ENCODE measurements at places on chromosomes 4 and X.

GRCh38 chr4:143026459-143027170 is 158.1 kb upstream of the USP38 start:
- no peak for DNase-seq

- DNase-seq, result no peak
Measured at GRCh38 chr4:152346526-152346925, 189.4 kb downstream of the FBXW7 start.

- DNase-seq, result no peak
Measured at GRCh38 chrX:53089224-53089842, 4.6 kb upstream of the KANTR start.

DNA sequence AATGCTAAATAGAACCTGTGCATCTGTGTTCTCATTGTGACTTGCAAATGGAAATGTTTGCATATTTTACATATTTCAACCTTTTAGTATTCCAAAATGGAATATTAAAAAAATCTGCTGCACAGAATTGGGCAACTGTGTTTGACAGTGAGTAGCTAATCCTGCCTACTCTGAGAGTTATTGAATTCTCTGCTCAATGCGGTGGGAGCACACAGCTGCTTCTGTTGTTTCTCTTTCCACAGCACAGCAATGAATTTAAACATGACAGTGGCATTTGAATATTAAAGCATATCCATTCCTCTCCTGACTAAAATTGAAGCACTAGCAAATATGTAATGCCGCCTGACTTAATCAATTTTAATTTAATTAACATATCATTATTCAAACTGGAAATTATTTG is 366.6 kb downstream of the GASK1B start:
- DNase-seq, result no peak

DNA sequence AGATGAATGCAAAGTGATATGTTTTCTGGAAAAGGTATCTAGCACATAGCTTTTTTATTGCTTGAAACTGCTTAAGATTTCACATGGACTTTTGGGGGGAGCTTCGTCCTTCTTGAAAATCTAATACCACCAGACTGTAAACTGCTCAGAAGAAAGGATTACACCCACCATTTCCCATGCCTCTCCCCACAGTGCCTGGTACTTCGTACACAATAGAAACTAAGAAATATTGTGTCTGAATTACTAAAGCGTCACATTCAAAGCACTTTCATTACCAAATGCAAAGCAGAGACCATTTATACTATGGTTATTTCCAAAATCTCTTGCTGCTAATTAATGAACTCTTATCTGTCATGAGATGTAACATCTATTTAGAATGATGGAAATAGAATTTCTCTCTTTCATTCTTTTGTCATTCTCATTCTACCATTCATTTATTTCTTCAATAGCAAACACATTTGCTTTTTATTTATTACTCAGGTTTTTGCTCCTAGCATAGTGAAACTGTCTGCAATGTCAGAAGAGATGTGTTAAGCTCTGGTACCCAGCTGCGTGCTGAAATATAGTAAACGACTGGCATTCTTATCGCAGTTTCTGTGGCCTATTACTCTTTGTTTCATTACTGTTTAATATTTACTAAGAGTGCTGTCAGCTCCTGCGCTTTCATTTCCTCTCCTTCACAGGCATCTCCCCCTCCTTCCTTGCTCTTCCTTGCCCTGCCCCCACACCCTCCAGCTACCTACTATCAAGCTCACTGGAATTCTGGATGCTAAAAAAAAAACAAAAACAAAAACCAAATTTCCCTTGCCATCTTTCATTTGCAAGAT is 51.4 kb upstream of the RAPGEF2 start:
- no peak for DNase-seq

DNA sequence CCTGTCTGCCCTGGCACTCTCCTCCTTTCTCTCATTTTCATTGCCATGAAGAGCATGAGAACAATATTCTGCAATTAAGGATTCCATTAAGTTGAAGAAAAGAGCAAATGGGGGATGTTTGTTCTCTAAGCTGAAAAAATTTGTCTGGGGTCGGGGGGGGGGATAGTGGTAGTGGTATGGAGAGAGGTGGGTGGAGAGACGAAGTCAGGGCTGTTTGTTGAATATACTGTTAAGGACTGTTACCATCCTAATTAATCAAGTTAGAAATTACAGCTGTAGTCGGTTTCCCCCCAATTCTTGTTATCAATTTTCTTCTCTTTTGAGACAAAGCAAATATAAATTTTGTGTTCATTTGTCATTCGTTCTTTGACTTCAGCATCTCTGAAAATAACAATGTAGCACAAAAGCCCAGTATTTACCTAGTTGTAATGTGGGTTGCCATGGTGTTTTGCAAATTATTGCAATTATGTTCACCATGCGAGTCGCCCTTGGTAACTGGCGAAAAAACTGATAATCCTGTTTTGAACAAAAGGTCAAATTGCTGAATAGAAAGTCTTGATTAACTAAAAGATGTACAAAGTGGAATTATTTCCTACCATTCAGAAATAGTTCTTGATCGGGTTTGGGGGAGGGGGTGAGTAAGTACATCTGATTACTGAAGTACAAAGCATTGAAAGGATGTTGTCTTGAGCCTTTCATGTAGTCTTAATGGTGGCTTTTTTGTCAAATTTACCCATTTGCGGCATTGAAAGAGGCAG is 139.1 kb downstream of the ARX start:
- no peak for DNase-seq

GRCh38 chrX:153669174-153669890 is 4.3 kb downstream of the PNCK start:
- DNase-seq, result no peak

DNA sequence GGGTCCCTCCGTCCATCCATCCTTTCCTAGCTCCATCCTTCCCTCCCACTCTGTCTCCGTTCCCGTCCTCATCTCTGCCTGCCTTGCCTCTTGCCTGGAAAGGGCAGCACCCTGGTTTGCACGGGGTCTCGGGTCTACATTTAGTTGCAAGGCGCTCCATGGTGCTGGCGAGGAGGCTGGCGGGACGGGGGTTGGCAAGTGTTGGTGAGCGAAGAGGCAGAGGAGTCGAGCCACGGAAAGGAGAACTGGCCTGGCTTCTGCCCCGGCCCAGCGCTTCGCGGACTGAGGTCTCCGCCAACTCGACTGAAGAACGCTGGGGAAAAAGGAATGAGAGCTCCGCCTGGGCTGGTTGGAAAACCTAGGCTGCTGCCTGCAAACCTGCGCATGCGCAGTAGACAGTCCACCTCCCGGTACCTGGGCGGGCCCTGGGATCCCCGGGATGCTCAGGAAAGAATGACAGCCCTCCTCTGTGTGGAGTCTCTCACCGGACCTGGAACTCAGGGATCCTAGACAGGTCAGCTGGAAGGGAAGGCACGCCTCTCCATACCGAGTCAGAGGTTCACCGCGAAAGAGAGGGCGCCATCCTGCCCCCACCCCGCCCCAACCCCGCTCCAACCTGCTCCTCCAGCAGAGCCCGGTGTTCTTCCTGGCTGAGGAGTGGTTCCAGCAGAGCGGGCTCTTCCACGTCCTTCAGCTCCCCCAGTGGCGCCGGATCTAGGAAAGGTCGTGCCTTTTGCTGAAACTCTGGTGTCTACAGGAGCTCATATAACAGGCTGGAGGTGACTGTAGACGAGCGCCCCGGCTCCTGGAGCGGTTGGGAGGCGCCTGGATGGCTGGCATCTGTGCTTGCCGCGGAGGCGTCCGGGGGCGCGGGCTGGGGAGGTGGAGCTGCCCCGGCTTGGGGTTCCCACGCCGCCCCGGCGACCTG is 6.0 kb downstream of the FRG2 start:
- no peak for DNase-seq

GRCh38 chr4:20416800-20417199 is 165.1 kb downstream of the SLIT2 start:
- no peak for DNase-seq

- no peak for DNase-seq
Measured at GRCh38 chr4:8838961-8839431, 32.6 kb downstream of the HMX1 start.

GRCh38 chr4:110198049-110198434 is 373 bp downstream of the ELOVL6 start:
- no peak for DNase-seq

DNA sequence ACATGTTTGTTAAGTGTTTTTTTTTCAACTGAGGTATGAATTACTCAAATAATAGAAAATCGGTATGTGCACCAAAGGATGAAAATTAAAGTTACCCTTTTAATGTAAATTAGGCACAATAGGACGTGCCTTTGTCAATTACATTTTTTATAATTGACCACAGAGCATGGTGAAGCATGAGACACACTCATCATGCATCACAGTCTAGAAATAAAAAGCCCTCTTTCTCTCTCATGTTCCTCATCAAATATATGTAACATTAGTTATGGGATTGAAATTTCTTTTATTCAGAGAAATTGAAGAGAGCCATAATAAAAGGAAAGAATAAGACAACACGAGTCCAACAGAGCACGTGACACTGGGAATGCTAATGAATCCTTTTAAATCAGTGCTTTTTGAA is 3.5 kb downstream of the GNRHR start:
- no peak for DNase-seq

GRCh38 chr4:48623182-48623780 is 133.2 kb downstream of the ZAR1 start:
- no peak for DNase-seq

- DNase-seq, result no peak
Measured at GRCh38 chr4:183405303-183405702, 39.1 kb upstream of the CDKN2AIP start.

- no peak for DNase-seq
Measured at GRCh38 chr4:85970535-85970934, 389.3 kb downstream of the MAPK10 start.

- no peak for DNase-seq
Measured at GRCh38 chr4:94410678-94411206, 41.0 kb upstream of the PDLIM5 start.

GRCh38 chrX:42686296-42686695 is 91.7 kb downstream of the PPP1R2C start:
- no peak for DNase-seq

- no peak for DNase-seq
Measured at GRCh38 chr4:26238426-26238777, 82.4 kb upstream of the RBPJ start.

GRCh38 chrX:71998836-71999509 is 88.3 kb downstream of the NHSL2 start:
- no peak for DNase-seq

GRCh38 chr4:84800256-84800655 is 166.2 kb downstream of the WDFY3 start:
- no peak for DNase-seq

DNA sequence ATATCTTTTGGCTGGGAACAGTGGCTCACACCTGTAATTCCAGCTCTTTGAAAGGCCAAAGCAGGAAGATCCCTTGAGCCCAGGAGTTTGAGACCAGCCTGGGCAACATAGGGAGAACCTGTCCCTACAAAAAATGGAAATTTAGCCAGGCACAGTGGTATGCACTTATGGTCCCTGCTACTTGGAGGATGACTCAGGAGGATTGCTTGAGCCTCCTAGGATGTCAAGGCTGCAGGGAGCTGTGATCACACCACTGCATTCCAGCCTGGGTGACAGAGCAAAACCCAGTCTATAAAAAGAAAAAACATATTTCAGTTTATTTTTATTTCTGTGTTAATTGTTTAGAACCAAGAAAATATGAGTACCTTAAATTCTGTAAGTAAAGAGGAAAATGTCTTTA is 123.7 kb downstream of the CBR4 start:
- DNase-seq, result no peak

GRCh38 chr4:38456096-38456495 is 207.9 kb upstream of the KLF3 start:
- no peak for DNase-seq

DNA sequence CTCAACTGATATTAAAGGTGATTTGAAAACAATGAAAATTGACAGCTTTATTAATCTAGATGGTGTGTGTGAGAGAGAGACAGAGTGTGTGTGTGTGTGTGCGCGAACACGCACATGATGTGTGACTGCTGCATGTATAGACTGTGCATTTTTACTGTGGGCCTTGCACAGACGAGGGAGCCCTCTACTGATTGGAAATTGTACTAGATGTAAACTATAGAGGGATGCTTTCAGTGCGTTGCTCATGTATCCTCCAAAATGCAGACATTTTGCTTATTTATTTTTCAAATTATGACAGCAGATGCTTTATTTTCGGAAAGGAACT is 168.4 kb upstream of the GK2 start:
- no peak for DNase-seq

GRCh38 chr4:23991444-23991843 is 101.6 kb upstream of the PPARGC1A start:
- no peak for DNase-seq

DNA sequence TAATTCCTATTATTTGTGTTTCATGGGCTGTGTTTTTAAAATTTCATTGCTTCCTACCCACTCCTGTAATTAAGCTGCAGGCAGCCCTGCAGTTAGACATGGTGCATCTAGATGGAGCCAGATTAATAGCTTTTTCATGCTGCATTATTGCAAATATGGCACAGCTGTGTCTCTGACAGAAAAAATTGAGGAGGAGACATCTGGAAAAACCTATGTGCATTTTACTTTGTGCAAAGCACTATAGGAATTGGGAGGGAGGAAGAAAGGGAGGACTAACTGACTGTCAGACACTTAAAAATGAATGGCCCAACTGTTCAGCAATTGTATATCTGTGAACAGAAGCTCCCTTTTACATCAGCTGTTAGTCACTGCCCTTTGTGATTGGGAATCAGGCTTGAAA is 8.1 kb upstream of the RPGR start:
- no peak for DNase-seq

- no peak for DNase-seq
Measured at GRCh38 chrX:10280071-10280470, 123.3 kb downstream of the CLCN4 start.

DNA sequence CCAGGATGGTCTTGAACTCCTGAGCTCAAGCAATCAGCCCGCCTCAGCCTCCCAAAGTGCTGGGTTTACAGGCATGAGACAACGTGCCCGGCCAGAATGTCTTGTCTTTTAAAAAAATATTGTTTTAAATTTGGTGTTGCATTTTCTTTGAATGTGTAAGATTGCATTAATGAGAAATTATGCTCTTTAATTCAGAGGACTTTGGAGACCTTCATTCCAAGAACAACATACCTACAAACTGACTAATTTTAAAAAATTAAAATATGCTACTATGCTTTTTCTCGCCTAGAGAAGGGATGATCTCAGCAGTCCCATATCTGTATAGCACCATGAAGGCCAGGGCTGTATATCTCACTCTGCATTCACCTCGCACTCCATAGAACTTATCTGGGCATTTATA is 204.3 kb upstream of the SLC7A11 start:
- DNase-seq, result no peak

DNA sequence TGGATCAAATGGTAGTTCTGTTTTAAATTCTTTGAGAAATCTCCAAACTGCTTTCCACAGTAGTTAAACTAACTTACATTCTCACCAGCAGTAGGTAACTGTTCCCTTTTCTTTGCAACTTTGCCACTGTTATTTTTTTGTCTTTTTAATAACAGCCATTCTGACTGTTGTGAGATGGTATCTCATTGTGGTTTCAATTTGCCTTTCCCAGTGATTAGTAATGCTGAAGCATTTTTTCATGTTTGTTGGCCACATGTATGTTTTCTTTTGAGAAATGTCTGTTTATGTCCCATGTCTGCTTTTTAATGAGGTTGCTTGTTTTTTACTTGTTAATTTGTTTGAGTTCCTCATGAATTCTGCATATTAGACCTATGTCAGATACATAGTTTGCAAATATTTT is 198.8 kb downstream of the RAB28 start:
- DNase-seq, result no peak

- no peak for DNase-seq
Measured at GRCh38 chr4:42306221-42307109, 90.8 kb upstream of the SHISA3 start.

All from stimulated activated CD8-positive, alpha-beta memory T cell treated with anti-CD3 and anti-CD28 coated beads, Interleukin-7, amount 100 ng/mL, for 1 hour (primary cell).